Forelimb muscle (tissue), 1 donor: ENCODE measurements at places on chromosomes 1 and 21. TPM values are rescaled to one million over a fixed set of nuclear protein-coding genes. Genes with fewer than 3 reads are reported as not detected.
A peak's percentile ranks its signal among the peaks of the same experiment; 100 is the strongest.

DNA sequence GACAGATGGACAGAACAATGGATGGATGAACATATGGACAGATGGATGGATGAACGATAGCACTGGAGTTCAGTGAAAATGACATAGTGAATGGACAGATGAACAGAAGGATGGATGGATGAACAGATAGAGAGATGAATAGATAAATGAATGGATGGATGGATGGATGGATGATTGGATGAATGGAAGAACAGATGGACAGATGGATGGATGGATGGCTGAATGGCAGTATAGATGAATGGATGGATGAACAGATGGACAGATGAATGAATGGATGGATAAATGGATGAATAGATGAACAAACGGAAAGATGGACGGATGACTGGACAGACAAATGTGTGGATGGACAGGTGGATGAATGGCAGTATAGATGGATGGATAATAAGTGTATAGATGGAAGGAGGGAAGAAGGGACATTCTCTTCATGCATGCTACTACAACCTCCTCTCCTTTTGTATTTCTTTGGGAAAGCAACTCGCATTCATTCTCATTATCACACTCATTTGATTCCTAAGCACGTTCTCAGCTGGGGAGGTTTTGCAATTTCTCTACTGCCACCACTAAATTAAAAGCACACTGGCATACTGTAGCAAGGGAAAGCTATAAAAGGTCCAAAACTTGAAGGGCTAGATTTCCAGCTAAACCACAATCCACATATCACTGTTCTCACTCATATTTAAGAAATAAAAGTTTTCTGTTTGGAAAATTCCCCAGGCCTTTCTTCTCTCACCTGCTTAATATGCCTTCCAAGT is 34.1 kb downstream of the SUSD4 start:
- DNase-seq, result no peak

DNA sequence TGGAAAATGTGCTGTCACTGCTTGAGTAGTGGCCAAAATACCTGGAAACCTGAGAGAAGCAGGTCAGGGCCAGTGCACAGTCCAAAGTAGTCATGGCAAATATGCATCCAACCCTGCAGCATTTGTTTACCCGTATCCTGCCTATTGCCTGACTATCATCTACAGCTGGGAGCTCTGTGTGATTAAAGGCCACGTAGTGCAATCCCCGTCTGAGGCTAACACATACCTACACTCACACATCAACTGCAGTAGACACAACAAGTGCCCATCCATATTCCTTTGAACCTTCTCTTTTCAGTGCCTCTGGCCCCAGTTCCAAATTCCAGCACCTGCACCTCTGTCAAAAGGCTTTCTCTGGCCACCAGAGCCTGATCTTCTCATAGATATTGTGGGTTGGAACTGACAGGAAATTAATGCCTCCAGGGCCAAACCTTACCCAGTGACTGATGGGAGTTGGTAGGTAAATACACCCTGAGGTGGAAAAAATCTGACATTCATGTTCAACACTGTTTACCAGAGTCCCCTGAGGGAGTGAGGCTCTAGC is 383.0 kb downstream of the SETD4 start:
- DNase-seq, result no peak

GRCh38 chr1:244322791-244323521 is 128.8 kb downstream of the ADSS2 start:
- DNase-seq, result no peak

DNA sequence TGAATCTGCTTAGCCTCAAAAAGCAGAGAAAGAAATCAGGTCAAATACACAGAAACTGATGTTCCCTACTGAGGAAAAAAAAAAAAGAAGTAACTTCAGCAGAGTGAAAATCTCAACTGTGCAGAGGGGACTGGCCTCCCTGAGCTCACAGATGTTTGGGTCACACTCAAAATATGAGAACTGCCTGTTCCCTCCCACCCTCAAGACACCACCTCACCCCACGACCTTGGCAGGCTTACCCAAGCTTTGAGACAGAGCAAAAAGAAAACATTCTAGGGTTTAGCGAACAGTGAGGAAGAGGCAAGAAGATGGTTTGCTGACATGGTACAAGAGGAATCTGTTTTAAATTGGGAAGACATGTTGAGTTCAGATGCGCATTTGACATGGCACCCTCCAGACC is 48.8 kb downstream of the NID1 start:
- peak; percentile 67 for DNase-seq

DNA sequence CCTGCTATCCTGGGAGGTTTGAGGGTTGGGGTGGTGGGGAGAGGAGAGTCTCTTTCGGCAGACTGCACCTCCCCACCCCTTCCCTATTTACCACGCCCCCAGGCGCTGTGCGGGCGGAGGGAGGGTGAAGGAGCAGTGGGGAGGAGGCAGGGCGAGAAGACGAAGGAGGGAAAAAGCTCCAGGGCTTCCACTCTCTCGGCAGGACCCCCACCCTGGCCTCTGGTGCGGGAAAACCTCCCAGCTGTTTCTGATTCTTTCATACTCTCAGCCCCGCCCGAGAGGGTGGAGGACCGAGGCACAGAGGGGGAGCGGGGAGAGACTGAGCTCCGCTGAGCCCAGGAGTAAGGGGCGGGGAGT is 866 bp upstream of the WNT2B start:
- DNase-seq, result no peak

- no peak for DNase-seq
Measured at GRCh38 chr1:168187177-168187576, 8.4 kb downstream of the TIPRL start.

DNA sequence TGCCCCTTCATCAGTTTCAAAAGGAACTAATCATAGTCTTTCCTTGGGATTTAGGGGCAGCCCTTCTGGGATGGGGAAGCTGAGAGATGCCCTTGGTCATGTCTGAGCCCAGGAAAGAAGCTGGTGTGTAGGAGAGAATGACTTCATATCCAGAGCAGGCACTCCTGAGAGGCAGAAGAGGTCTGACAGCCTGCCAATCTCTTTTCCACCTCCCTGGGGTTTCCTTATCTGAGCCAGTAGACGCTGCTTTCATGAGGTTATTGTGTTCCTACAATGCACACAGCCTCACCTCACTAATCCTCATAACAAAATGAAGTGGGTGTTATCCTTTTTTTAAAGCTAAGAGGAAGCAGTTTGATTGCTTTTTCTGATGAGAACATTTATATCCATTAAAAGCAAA is 14.1 kb downstream of the ROR1 start:
- no peak for DNase-seq

- no peak for DNase-seq
Measured at GRCh38 chr1:40664167-40664537, 1.3 kb downstream of the RIMS3 start.

DNA sequence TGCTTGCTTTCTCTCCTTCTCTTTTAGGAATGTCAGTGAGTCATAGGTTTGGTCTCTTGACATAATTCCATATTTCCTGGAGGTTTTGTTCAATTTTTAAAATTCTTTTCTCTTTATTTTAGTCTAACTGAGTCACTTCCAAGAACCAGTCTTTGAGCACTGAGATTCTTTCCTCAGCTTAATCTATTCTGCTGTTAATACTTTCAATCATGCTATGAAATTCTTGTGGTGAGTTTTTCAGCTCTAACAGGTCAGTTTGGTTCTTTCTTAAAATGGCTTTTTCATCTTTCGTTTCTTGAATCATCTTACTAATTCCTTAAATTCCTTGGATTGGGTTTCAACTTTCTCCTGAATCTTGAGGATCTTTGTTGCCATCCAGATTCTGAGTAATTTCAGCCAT is 321.0 kb downstream of the PTBP2 start:
- DNase-seq, result no peak

DNA sequence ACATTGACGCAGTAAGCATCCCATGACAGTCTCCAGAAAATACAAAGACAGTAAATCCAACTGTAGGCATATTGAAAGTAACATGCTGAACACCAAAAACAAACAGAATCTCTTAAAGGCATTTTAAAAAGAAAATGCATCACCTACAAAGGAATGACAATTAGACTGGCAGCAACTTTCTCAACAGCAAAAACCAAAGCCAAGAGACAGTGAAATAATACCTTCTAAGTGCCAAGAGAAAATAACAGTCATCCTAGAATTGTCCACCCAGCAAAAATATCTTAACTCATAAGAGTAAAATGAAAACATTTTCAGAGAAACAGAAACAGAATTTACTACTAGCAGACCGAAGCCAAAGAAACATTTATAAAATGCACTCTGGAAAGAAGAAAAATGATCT is 20.0 kb downstream of the CCDC185 start:
- DNase-seq, result no peak

DNA sequence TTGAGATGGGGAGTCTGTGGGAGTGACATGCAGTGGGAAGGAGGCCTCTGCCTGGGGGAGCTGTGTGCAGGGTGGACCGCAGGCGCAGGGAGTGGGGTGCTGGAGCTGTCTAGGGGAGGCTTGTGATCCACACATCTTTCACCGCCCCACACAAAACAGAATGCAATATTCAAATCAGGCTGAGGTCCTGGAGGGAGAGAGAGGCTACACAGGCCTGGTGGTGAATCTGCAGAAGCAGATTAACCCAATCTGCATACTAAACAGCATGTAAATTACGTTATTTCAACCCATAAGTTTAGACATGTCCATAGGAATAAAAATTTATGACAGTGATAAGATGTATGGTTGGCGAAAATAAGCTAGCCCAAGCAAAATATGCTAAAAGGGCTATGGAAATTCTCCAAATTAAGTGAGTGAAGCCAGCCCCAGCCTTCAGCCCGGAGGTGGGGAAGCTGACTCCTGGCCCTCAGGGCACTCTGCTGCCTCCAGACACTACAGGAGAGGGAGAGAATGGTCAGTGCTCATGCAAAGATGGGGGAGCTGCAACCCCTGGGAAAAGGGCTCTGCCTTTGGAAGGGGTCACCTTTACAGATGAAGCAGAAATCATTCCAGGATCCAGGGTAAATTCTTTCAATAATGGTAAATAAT is 156.2 kb upstream of the CTTNBP2NL start:
- DNase-seq, result no peak

DNA sequence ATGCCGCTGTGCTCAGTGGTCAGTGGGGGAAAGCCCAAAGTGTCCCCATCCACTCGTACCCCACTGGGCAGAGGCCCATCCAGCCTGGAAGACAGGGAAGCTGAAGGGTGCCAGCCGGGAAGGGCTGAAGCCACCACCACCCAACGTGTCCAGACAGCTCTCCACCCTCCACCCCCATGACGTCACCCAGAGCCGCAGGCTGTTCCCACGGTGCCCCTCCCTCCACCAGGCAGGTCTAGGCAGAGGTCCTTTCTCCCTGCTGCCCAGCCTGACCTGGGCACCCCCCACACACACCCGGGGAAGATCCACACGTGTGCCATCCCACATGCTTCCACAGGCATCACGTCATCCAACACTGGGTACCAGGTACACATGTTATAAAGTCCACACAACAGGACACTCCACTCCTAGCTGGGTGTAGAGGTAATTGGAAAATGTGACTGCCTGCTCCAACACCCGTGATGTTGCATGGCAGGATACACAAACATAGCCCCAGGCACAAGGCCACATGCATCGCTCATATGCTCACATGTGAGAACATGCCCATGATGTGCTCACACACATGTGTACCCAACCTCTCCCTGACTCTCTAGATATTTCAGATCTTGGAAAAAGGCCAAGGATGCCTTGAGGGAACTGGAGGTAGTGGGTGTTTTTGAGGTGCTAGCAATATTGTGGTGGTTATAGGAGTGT is 5.1 kb upstream of the ARHGAP30 start:
- DNase-seq, result no peak

DNA sequence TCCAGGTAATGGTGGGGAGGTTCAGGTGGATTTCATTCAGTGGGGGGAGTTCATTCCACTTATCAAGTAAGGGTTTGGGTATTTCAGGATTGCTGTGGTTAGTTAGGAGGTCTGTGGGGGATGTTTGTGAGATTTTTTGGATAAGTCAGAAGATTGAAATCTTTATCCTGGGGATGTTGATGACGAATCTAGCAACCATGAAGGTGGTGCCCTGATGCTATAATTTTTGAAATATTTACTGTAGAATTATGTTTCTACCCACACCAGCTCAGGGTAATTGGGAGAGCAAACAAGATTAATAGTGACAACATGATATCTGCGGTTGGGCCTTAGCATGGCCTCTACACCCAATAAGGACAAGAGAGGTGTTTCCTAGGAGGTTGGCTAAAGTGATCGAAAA is 28.3 kb downstream of the SUCO start:
- no peak for DNase-seq

DNA sequence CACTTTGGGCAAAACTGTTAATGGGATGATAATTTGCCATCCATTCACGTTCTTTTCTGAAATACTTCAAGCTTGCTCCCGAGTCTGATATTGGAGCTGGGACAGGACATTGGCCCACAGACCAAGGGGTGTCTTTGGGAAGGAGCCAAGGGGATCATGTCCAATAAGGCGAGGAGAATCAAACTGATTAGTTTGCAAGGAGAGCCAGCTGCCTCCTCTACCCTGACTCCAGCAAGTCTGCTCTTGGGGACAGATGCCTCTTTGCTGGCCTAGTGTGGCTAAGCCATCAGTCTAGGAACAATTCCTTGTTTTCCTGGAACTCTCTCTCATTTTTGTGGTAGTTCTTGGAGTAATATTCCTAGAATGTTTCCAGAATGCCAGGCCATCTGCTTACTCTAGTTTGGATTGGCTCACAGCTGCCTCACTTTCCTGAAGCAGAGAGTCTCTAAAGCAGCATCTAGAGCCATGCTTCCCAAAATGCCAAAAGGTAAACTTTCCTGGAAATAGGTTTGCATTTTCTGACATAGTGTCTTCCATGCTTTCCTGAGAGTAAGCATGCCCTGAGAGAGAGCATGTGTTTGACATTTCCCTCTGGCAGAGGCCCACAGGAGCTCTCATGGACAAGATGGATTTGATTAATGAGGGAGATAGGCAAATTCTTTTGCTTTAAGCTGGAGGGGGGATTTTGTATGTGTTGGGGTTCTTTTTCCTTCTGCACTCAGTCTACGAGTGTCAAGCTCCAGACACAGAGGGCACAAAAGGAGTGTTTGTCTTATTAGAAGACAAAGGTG is 145.6 kb downstream of the GDAP2 start:
- no peak for DNase-seq

DNA sequence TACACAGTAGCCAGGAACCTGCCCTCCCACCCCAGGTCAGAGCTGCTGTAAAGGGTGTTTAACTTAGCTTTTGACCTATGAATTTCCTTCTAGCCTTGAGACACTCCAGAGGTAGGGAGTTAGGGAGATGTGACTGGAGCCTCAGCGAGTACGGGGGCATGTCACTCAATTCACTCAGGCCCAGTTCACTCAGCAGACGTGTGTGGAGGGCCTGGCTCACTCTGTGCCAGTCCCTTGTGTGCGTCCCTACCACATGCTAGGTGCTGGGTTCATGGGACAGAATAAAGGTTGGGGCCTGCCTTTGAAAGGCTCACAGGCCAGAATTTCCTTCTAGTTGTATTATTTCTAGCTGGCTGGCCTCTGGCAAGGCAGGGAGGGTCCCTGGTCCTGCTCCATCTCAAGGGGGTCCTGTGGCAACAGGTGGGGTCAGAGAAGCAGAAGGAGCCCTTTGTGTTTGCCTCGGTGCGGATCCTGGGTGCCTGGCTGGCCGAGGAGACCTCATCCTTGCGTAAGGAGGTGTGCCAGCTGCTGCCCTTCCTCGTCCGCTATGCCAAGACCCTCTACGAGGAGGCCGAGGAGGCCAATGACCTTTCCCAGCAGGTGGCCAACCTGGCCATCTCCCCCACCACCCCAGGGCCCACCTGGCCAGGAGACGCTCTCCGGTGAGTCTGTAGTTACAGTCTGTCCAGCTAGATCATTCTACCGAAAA is 4.5 kb downstream of the NCDN start:
- no peak for DNase-seq

GRCh38 chr1:151964510-151964909 is 29.1 kb downstream of the S100A10 start:
- DNase-seq, result no peak

The SEC16B gene
- polyA plus RNA-seq, result 6.3 TPM

The USH2A gene
- polyA plus RNA-seq, result 0.05 TPM

The TRIM46 gene
- 0.46 TPM for polyA plus RNA-seq

The ACOT11 gene
- 5.1 TPM for polyA plus RNA-seq

The MNDA gene
- 2.9 TPM for polyA plus RNA-seq

The KCNN3 gene
- 10.1 TPM for polyA plus RNA-seq

The SLC26A9 gene
- polyA plus RNA-seq, result 0.04 TPM

The SH2D5 gene
- polyA plus RNA-seq, result 0.15 TPM
